Lower leg skin (tissue), 4 donors: ENCODE measurements at places on chromosomes 16 and 17. TPM values are rescaled to one million over a fixed set of nuclear protein-coding genes. Genes with fewer than 3 reads are reported as not detected.

DNA sequence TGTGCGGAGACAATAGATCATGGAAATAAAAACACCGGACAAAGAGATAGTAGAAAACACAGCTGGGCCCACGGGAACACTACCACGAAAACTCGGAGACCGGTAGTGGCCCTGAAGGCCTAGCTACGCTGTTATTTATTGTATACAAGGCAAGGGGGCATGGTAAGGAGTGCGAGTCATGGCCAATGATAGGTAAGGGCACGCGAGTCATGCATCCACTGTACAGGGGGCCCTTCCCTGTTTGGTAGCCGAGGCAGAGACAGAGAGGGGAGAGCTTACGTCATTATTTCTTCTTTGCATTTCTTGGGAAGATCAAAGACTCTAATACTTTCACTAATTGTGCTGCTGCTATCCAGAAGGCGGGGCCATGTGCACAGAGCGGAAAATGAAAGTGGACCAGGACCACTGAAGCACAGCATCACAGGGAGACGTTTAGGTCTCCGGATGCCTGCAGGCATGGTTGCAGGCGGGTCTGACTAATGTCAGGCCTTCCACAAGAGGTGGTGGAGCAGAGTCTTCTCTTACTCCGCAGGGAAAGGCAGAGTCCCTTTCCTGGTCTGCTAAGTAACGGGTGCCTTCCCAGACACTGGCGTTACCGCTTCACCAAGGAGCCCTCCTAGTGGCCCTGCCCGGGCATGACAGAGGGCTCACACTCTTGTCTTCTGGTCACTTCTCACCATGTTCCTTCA, 74.4 kb upstream of the ARL4D start:
- peak; percentile 77 for DNase-seq

- no peak for DNase-seq
These were observed 2.8 kb upstream of the DNASE1 start for GRCh38 chr16:3651461-3652372.

DNA sequence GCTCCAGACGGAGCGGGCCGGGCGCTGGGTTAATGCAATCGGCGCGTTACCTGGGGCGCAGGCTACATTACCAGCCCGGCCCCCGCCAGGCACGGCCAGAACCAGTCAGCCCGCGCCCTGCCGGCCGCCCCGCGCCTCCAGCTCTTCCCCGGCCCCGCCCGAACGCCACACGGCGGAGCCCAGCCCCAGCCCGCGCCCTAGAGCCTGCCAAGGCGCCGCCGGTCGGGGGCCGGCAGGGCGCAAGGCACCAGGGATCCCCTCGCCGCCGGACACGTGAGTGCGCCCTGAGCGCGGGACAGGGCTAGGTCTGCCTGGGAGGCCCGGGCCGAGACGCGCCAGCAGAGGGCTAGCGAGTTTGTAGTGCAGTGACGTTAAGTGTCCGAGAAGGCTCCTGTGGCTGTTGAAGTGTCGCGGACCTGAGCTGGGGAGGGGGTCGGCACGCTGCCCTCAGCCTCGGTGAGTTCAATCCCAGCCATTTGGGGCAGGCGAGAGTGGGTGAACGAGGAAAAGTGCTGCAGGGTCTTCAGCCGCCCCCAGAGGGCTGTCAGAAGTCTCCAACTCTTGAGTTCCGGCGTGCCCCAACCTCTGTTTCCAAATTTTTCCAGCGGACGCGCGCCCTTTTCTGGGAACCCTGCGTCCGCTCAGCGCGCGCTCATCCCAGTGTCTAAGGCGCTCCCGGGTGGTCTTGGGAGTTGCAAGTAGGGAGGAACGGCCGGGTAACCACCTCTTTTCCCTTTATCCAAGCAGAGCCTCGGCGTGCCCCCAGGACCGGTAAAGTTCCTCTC, at the start of gene SLC6A2:
TSS of gene SLC6A2 (plus strand) at position 92 of the 785 bp plus-strand sequence. CDS start 707 bp downstream, outside the sequence.
- DNase-seq, result no peak

BPTF gene
- total RNA-seq, result 78.7 TPM

GRCh38 chr16:73033271-73033998, 14.5 kb downstream of the ZFHX3 start:
- no peak for DNase-seq

CLEC18B gene
- 0.30 TPM for total RNA-seq

DNA sequence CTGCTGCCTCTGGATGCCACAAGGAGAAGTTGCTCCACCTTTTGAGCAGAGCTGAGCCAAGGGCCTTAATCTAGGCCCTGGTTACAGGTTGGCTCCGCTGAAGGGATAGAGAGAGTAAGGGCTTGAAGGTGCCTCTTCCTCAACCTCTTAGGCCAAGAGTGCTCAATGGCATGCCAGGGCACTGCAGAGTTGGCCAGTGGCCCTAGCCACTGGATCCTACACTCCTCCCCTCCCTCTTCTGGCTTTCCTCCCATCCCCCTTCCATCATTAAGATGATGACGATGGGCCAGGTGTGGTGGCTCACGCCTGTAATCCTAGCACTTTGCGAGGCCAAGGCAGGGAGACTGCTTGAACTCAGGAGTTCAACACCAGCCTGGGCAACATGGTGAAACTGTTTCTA, 50.5 kb downstream of the MYO18A start:
- DNase-seq, result no peak

- DNase-seq, result no peak
These were observed 49.1 kb downstream of the RAB11FIP3 start for GRCh38 chr16:474420-475122.

KRTAP4-6 gene
- total RNA-seq, result 54.3 TPM

DNA sequence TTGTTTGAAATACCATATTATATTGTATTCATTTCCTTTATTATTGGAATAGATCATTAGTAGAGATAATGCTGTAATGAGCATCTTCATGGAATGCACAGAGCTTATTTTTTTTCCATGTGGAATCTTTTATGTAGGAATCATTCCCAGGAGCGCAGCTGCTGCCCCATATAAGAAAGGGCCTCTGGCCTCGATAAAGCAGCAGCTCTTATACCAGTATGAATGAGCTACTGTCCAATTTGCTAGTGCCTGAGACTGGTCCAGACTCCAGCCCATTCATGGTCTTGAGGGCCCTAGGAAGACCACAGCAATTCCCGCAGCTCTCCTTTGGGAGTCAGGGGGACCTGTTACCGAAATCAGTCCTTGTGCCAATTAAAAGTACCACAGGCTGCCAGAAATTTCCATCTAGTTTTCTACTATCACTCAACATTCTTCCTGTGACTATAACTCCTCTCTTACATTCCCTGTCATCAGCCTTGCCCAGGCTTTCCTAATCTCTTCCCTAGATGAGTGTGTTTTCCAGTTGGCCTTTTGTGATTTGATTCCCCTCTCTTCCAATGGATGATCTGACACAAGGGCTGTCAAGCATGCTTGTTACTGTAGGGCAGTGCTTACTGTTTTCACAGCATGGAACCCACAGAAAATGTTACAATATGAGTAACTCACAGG, 1.9 kb downstream of the ZNF843 start:
- no peak for DNase-seq

- DNase-seq, result no peak
These were observed 28.0 kb downstream of the ZNF423 start for GRCh38 chr16:49827805-49828438.

- peak; percentile 52 for DNase-seq
These were observed 12.9 kb downstream of the ZNRF1 start for GRCh38 chr16:75011634-75012307.

GRCh38 chr17:78268191-78268874, 36.9 kb downstream of the TMEM235 start:
- DNase-seq, result no peak

- DNase-seq, result peak; percentile 25
These were observed 14.0 kb upstream of the ELAC2 start for GRCh38 chr17:13031718-13032350.

- DNase-seq, result peak; percentile 27
These were observed 5.5 kb upstream of the SLC25A35 start for GRCh38 chr17:8300627-8301242.
